ENCODE measurements at places on chromosomes 12 and 14.
A peak's percentile ranks its signal among the peaks of the same experiment; 100 is the strongest.

DNA sequence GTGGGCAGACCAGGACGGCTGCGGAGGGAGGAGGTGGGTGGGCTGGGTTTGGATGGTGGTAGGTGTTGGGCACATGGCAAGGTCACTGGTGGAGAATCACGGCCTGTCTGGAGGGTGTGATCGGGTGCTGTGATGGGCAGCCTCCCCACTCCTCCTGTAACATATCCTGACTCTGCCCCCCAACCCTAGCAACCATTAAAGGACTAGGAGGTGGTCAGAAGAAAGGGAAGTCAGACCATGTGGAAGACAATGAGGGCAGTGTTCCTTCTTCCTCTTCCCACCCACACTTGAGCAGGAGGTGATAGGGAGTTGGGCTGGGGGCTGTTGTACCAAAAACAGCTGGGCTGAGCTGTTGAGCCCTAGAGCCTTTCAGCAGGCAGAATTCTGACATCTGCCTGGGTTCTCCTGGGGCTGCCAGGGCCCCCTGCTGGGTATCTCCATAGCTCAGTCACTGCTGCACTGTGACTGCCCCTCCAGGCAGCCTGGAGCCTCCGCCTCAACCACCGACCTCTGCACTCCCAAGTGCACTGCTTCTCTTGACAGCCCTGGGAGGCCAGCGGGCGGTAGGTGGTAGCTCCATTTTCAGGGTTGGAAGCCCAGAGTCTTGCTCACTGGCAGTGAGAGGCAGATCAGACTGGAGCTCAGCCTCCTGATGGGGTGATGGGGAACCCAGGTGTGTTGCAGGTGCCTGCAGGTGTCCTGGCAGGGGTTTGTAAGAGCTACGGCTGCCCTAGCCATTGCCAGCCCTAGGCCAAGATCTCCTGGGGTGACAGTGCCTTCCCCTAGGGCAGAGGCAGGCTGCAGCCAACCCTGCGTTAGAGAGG lies 15.4 kb downstream of the VASH1 start:
- no peak for DNase-seq

DNA sequence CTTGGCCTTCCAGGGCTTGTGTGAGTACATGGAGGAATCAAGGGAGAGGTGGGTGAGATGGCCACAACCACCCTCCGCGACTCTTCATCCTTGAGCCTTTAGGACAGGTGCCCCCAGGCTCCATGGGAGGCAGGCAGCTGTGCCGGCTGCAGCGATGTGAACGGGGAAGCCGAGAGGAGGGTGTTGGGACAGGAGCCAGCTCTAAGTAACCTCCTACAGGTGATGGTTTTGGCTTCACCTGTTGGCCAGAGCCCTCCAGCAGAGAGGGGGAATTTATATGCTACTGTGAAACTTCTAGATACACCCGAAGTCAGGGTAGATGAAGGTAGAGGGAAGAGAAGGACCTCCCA lies 132.2 kb upstream of the HIF1A start:
- no peak for DNase-seq

- no peak for DNase-seq
Observed at GRCh38 chr14:89987161-89987475, 31.4 kb downstream of the TDP1 start.

DNA sequence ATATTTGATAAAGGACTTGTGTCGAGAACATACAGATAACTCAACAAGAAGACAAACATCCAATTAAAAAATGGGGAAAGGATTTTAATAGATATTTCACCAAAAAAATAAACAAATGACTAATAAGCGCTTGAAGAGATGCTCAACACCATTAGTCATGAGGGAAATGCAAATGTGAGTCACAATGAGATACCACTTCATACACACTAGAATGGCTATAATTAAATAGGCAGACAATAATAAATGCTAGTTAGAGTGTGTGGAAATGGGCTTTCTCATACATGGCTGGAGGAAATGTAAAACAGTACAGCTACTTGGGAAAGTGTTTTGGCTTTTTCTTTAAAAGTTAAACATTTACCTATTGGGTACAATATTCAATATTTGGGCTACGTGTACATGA lies 34.8 kb downstream of the DLK1 start:
- DNase-seq: peak; percentile 13

DNA sequence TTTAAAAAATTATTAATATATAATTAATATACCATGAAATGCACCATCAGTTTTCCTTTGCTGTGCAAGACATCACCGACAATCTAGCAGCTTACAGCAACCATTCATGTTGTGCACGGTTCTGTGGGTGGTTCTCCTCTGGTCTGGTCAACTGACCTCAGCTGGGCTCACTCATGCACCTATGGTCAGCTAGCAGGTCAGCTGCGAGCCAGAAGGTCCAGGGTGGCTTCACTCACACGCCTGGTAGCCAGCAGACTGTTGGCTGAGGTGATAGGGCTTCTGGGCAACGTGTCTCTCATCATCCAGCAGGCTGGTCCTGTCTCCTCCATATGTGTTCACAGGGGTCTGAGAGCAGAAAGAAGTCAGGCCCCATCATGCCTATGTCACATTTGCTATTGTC lies 210.4 kb downstream of the KIF26A start:
- DNase-seq: no peak

DNA sequence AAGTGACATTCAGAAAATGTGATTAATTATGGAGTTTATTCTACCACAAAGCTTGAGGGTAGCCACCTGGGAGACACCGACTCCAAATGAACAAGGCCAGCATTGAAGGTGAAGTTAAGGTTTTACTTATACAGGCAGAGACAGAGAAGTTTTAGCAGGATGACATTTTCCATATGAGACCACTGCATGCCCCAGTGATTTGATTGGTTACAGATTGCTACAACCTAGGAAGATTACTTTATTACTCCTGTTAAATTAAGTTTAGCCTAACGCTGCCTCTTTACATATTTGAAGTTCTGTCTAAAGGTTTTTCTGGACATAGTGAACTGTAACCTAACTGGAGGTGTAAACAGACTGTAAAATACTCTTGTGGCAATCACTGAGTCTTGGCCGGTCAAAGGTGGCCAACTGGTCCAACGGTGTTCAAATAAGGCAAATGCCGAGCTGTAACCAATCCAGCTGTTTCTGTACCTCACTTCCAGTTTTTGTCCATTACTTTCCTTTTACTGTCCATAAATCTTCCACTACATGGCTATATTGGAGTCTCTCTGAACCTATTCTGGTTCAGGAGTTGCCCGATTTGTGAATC lies 57.2 kb downstream of the RIN3 start:
- DNase-seq: no peak

GRCh38 chr14:72535485-72535884 lies 358.4 kb downstream of the DPF3 start:
- DNase-seq: no peak

DNA sequence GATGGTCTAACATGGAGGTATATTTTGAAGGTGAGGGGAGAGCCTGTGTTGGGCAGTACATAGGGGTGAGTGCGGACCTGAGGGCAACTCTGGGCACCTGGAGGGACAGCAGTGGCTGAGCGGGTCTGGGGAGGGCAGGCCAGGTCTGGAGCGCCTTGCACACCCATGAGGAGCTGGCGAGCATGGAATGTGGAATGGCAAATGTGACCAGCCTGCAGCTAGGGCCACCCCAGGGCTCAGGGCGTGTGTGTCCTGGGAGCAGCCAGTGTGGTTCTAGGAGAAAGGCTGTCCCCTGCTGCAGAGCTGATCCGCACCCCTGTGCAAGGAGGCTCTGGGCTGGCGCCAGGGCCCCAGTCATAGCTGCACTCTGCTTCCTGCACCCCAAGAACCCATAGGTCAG lies 24.5 kb downstream of the BCL7A start:
- DNase-seq: no peak

DNA sequence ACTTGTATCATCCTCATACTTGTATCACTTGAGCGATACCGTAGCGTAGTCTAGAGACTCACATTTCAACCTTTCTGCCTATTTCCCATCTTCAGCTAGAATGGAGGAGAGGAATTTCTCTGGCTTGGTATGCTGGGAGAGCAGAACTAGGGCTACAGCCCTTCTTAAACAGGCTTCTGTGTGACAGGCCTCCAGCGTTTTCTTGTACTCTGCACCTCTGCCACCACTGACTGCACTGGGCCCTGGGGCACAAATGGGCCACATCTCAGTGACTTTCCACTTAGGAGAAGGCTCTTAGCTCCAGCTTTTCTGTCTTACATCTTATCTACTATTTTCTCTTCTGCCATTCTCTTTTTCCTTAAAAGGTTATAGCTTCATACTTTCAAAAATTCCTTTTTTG lies 26.8 kb downstream of the HCFC2 start:
- DNase-seq: no peak

- no peak for DNase-seq
Observed at GRCh38 chr12:116094475-116094874, 183.0 kb downstream of the MED13L start.

DNA sequence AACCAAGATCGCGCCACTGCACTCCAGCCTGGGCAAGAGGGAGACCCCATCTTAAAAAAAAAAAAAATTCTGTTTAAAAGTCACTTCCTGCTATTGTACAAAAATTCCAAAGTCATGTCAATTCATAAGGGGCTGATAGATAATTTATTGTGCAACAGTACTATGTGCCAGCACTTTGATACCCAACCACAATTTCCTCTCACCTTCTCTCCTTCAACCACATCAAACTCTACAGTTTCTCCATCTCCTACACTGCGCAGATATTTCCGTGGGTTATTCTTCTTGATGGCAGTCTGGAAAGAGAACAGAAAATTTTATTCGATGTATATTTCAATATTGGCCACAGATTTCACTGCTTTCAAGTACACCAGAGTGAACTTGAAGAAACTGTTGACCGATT lies 7.6 kb downstream of the YBX3 start:
- DNase-seq: no peak

DNA sequence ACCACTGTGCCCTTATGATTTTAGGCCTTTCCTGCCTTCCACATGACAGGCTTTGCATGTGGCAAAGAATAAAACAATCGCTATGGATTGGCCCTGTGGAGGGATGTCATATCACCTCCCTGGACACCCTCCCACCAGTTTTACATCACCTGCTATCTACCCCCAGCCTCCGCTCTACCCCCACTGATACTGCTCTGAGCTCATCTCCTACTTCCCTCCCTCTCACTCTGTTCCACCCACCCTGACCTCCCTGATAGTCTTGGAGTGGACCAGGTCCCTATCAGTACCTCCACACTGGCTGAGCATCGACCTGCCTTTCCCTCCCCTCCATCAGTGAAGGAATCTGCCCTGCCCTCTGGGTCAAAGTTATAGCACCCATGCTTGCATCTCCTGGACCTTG lies 91.8 kb upstream of the FOXN3 start:
- DNase-seq: no peak

DNA sequence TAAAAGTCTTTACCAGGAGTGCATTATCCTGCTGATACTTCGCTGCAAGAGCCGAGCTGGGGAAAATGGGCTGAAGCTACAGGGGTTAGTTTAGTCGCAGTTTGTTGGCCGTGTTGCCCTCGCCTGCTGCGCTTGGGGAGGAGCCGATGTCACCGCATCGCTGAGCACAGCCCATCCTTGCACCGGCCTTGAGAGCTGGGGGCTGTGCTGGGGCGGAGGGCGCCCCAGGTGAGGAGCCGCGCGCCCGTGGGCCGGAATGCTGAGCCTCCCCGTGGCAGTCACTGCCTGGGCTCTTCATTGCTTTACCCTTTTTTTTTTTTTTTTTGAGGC lies 50.0 kb downstream of the ADGRD1 start:
- DNase-seq: no peak

DNA sequence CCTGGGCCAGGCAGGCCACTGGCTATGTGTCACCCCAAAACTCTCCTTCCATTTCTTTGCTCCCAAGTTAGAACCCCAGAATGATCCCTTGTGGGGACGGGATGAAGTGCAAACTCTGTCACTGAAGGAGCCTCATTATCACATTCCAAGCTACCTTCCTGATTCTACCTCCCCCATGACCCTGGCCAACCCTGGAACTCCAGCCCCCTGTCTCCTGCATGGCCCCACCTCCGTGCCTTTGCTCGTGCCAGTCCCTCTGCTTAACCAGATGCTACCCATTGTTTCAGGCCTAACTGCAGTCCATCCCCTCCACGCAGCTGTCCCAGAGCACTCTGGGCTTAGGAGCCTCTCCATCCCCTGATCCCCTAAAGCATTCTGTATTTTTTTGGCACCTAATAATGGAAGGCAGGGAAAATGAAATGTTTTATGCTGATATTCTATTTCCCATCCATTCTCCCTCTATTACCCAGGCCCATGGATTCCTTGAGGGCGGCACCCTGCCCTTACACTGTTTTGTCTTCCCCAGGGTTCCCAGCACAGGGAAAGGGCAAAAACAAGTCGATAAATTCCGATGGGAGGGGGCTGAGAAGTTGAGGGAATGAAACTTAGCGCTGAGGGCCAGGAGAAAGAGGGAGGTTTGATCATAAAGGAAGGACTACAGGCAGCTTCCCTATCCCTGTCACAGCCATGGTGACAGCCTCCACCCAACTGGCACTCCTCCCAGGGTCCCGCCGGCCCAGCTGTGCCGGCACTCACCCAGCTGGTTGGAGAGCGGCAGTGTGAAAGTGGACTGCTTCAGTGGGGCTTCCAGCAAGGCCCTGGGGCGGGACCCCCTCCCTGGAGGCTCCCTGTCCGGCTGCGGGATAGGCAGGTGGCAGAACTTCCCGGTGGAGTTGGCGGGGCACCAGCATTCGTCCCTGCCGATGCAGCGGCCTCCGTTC lies 58.1 kb downstream of the ISCA2 start:
- DNase-seq: no peak

DNA sequence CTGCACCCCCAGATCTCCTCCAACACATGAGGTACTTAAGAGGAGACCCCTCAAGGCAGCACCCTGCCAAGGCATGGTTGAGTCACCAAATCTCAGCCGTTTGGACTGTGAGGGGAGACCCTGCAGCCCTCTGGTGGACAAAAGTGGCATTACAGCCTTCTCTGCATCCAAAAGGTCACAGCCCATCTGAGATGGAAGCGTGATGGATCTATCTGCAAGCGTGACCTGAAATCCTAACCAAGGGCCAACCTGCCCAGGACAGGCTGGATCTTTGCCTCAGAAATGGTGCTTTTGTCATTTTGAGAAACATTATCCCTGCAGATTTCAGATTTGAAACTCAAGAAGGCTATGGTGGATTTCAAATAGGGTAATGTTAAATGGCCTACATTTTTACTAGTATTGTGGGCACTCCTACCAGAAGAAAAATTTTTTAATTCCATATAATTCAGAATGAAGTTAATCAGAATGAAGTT lies 23.7 kb upstream of the DHRS4 start:
- DNase-seq: no peak

- no peak for DNase-seq
Observed at GRCh38 chr12:124613151-124613585, 45.8 kb upstream of the NCOR2 start.

- DNase-seq: no peak
Observed at GRCh38 chr12:43011383-43011926, 421.9 kb upstream of the PRICKLE1 start.

- no peak for DNase-seq
Observed at GRCh38 chr14:69190191-69190590, 1.1 kb upstream of the EXD2 start.

GRCh38 chr14:77516126-77516525 lies 17.5 kb upstream of the ISM2 start:
- DNase-seq: no peak

GRCh38 chr12:56321027-56321426 lies 5.2 kb upstream of the CNPY2 start:
- no peak for DNase-seq
